ENCODE measurements at places on chromosomes 1 and 21.

DNA sequence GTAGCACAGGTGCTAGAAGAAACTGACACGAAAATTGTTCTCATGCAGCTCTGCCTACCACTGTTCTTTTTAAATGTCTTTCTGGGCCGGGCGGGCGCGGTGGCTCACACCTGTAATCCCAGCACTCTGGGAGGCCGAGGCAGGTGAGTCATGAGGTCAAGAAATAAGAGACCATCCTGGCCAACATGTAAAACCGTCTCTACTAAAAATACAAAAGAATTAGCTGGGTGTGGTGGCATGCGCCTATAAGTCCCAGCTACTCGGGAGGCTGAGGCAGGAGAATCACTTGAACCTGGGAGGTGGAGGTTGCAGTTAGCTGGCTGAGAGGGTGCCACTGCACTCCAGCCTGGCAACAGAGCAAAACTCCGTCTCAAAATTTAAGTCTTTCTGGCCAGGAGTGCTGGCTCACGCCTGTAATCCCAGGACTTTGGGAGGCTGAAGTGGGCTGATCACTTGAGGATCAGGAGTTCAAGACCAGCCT lies 947 bp upstream of the RIT1 start:
- no peak for DNase-seq

GRCh38 chr1:56295949-56296929 lies 283.1 kb downstream of the PLPP3 start:
- DNase-seq, result no peak

- no peak for DNase-seq
Observed at GRCh38 chr1:104987210-104987609, 1237.5 kb downstream of the AMY1C start.

DNA sequence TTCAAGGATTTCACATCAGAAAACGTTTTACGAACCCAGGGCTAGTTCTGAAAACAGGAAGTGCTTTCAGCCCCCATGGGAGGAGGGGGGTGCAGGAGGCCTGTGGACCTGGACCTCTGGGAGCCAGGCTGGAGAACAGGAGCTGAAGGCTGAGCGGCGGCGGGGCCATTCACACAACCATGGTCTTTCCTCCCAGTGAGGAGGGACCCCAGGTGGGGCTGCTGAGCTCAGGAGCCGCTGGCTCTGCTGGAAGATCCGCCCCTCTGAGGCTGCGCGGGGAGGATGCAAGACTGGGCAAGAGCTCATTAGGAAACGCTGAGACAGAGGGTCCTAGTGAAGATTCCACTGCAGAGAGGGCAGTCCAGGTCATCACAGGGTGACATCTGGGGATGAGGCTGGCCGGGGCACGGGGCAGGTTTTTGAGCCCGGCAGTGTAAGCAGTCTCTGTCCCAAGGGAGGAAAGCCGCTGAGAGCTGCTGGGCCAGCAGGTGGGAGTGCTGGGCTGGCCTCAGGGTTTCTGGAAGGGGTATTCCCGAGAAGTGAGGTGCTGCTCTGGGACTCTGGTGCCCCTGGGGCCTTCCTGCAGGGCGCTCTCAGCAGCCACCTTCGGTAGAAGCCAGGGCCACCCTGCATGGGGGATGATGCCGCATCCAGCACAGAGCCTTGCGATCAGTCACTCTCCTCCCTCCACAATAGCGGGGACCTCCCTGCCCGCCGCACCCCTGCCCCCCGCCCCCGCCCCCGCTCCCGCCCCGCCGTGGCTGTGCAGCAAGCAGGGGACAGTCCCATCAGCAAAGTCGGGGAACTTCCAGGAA lies 7.5 kb downstream of the MX2 start:
- DNase-seq, result peak; percentile 5

DNA sequence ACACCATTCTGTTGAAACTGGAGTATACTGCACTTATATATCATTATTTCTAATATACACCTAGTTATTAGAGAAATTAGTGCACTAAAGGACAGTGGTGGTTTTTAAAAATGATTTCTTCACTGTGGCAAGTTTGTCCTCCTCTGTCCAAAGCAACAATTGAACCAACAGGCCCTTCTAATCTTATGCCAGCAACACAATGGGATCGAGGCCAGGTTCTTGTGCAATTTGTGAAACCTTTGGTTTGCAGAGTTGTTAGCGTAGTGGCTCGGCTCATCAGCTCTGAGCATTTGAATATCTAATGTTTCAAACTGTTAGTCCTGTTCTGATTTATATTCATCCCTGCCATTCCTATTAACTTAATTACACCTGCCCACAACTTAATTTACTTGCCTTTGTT lies 9.9 kb upstream of the LRRC39 start:
- peak; percentile 43 for DNase-seq

DNA sequence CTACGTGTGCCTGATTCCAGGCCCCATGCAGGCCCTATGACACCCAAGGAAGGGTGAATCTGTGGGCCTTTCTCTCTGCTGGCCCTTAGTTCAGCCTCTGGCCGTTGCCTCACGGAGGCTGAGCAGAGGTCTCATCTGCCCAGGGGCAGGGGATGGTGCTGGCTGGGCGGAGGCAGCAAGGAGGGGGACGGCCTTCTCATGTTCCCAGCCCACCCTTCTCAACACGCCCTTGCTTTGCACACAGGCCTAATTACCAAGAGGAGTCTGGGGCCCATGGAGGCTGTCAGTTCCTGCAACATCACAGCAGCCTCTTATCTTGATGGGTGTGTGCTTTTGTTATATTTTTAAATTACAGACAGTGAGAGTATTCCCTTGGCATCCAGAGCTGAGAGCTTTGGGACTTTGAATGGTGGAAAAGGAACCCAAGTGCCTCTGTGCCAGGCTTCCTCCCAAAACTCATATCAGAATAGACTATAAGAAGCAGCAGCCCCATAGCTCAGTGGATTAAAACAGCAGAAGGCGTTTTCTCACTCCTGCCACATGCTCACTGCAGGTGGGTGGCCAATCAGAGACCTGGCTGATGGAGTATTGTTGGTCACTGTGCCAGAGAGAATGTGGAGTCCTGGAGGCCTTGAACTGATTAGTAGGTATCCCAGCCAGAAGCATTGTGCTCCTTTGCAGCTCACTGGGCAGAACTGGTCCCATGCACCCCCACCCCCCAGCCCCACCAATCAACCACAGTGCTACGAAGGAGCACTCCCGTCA lies 164.9 kb downstream of the CAMTA1 start:
- DNase-seq, result no peak

All from A673 (cell line).